ENCODE measurements at places on chromosomes 16 and 17.

DNA sequence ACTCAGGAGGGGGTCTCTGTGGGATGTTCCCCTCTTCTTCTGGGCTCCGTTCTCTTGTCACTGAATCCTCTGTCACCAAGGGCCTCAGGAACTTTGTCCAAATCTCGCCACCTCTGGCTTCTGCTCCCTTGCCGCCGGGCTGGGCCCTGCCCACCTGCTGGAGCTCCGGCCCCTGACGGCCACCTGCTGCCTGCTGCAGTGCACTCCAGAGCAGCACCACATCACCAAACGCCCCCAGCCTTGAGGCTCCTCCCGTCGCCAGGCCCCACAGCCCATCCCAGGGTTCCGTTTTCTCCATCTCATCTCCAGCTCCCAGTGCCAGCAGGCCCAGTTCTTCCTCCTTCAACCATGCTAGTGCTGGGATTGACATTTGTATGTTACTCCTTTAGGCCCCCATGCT lies 43.6 kb downstream of the FOXL1 start:
- no peak for DNase-seq

DNA sequence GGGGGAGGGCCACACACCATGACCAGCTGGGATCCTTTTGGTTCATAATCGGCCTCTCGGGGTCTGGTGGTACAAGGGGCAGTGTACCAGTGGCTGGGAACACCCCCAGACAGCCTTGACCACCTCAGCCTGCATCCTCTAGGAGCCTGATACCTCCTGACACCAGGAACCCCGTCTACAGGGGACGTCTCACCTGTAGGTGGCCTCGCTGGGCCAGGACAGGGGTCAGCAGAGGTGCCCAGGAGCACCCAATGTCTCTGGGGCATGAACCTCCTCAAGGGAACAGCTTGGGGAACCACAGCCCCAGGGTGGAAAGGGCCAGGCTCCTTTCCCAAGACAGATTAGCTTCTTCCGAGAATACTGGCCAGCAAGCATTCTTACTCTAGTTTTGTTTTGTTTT lies 2.5 kb upstream of the METRNL start:
- DNase-seq, result no peak

- no peak for DNase-seq
Observed at GRCh38 chr17:67256075-67256732, 11.2 kb upstream of the HELZ start.

DNA sequence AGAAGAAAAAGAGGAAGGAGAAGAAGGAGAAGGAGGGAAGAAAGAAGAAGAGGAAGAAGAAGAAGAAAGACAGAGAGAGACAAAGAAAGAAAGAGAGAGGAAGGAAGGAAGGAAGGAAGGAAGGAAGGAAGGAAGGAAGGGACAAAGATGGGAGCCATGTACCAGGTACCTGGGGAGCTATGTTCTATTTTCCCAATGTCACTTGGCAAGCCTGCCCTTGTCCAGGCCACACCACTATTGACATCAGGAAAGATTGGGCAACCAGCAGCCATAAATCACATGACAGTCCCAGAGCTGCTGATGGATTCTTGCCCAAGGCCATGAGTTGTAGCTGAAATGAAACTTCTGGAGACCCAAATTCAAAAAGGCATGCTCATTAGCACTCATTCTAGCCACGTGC lies 2.7 kb upstream of the CES1 start:
- DNase-seq, result no peak

DNA sequence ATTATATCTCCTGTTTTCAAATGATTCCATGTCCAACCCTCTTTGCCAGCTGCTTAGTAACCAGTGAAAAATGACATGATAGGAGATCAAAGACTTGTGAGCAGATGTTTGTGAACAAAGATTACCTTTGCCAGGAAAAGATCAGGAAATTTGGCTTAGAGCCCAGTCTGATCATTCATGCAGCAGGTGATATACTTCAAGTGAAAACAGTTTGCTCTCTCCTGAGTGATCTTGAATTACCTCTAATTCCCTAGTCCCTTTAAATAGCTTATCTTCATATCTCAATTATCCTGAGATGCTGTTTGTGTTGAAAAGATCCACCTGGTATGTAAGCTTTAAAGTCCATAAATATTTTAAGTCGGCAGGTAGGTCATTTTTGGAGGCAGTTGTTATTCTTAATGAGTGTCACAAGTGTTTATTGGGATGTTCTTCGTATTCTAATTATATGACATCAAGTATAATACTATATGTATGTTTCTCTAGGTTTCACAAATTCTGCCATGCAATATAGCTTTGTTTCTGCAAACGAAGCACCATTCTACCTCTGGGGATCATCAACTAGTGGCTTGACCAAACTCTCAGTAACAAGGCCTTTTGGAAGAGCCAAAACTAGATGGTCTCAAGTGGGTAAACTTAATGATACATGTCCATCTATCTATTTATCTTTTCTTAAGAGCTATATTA lies 13.2 kb upstream of the VPS35L start:
- DNase-seq, result no peak

DNA sequence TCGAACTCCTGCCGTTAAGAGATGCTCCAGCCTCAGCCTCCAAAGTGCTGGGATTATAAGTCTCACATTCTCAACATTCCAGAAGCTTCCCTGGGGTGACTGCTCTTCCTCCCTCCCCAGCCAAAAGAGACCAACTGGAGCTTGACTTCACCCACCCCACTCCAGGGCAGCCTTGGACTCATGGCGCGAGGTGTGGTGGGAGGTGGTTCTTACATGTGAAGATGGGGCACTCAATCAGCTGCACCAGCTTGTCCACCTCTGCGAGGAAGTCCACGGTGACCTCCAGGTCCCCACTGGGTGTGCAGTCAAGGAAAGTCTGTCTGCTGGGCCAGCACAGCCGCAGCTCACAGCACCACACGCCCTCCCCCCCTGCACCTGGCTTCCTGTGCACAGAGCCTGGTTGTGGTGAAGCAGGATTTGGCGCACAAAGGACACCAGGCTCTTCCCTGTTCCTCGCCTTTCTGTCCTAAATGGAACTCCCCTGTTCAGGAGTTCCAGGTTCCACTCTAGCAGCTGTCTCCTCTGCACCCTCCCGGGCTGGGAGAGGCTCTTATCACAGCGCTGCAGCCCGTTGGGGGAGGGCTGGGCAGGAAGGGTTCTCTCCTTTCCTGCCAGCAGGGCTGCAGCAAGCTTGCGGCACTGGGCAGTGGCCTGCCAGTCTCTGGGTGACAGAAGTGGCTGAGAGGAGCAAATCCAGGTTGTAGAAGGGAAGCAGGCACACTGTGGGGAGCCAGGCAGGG lies 9.6 kb upstream of the MTSS2 start:
- no peak for DNase-seq

DNA sequence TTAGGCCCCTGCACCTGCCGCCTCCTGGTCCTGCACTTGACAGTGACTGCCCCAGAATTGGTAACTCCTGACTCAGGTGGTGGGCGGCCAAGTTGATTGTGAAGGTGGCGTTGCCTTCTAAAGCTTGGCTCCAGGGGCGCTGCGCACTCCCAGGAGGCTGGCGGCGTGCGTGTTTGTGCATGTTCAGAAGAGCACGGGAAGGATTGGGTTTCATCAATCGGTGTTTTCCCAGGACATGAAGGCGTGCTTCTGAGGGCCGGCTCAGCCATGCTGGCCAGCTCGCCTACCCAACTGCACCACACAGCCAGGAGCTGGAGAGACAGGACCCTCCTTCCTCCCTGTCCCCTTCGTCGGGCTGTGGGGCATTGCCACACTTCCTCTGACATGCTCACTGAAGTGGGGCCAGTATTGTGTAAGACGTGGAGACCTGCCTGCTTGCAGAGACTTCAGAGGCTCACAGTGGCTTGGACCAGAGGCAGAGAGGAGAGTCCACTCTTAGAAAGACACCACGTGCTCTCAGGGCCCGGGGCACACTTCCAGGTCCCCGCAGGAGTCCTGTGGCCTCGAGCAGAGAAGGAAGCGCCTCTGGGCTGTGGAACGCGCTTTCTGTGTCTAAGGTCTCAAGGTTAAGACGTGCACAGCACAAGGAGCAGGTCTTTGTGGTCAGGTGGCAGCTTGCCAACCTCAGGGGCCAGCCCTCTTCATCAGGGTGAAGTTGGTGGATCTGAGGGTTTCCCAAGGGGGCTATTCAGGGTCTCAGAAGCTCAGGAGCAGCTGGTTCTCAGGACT lies 2.8 kb downstream of the RAB40C start:
- no peak for DNase-seq

DNA sequence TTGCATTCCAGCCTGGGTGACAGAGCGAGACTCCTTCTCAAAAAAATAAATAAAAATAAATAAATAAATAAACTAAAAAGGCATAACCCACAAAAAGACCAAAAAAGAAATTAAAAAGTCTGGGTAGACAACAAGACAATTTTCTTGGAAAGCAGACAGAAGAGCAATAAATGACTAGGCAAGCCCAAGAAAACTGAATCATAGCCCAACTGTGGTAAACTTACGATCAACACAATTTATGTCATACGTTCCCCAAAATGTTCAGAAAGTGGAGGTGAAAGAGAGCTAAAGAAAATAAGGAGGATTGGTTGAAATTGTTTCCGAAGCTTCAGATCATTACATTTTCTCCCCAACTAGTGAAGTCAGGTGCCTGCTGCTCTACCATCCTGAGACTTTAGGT lies 31.3 kb upstream of the C17orf78 start:
- no peak for DNase-seq

DNA sequence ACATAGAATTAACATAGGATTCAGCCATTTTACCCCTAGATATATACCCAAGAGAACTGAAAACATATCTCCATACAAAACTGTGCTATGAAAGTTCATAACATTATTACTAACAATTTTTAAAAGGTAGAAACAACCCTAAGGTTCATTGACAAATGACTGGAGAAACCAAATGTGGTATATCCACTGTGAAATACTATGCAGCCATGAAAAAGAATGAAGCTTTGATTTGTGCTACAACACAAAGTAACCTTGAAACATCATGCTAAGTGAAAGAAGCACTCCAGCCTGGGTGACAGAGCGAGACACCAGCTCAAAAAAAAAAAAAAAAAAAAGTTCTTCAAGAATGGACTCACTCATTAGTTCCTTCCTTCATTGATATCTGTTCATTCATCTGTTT lies 580 bp downstream of the CD300LD start:
- DNase-seq, result no peak

DNA sequence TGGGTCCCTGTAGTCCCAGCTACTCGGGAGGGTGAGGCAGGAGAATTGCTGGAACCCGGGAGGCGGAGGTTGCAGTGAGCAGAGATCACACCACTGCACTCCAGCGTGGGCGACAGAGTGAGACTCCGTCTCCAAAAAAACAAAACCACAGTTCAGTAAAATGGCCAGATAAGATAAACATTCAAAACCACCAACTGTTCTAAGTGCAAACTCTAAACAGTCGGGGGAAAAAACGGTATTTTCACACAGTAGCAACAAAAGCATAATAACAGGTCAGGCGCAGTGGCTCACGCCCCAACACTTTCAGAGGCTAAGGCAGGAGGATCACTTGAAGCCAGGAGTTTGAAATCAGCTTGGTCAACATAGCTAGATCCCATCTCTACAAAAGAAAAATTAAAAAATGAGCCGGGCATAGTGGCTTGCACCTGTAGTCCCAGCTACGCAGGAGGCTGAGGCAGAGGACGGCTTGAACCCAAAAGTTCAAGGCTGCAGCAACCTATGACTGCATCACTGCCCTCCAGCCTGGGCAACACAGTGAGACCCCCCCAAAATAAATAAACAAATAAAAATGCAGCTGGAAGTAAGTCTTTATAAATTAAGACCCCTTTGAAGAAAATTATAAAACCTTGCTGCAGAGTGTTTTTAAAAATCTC lies 10.8 kb upstream of the HASPIN start:
- DNase-seq, result no peak

GRCh38 chr17:7295230-7296180 lies 1.1 kb upstream of the YBX2 start:
- no peak for DNase-seq

DNA sequence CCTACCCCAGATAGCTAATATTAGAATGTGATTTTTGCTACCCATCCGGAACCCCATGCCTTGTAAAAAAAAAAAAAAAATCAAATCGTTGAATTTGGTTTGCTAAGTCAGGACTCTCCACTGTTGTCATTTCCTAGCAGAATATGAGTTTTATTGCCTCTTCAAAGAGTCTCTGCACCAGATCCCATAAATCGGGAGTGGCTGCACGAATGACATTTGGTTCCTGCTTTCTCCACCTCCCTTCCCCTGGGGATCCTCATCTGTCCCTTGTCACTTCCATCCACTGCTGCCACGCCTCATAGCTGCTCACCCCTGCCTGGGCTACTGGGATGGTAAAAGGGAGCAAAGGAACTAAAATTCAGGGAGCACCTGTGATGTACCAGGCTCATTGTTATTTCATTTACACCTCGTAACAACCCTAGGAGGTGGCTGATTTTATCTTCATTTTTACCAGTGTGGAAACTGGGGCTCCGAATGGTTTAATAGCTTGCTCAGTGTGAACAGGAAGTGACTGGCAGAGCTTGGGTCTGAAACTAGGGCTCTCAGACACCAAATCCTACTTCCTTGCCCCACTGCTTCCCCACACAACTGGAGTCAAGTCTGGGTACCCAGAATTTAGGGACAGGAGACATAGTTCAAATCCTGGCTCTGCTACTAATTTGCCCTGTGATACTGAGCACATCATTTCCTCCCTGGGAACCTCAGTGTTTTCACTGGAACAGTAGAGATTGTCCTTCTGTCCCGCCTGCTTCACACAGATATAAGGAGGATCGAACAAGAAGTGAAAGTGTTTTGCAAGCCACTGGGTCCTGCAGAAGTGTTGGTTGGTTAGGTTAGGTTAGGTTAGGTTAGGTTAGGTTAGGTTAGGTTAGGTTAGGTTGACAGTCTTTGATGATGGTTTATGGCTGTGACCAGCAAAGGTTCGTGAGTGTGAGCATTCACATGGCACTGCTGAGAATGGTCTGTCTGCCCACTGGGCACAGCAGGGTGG lies 585 bp upstream of the KRT36 start:
- DNase-seq, result no peak

DNA sequence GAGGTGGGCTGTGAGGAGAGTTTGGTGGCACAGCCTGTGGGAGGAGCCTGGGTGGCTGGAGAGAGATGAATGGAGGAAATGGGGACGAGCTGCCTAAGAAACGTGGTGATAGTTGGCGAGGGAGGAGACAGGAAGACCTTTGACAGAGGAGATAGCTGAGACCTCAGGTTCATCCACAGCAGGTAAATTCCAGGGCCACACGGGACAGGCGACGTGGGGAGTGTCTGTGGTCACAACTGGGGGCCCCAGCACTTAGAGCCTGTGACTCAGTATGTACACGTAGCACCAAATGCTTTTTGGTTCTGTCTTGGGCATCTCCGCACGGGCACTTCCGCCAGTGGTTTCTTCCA lies 7.7 kb downstream of the MINK1 start:
- no peak for DNase-seq

GRCh38 chr16:15778999-15779614 lies 77.7 kb downstream of the MYH11 start:
- no peak for DNase-seq

DNA sequence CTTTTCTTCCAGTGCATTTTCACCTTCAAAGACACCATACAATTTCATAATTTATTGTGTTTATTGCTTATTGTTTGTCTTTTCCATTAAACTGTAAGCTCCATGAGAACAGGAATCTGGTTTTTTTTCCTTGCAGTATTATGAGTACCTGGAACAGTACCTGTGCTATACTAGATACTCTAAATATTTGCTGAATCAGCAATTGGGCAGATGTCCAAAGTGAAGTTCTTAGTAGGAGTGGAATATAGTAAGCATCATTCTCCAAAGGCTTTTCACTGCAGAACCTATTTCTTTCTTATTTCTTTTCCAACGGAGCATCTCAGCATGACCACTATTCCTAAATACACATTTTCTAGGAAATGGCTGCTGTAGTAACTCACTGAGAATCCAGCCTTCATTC lies 269.0 kb upstream of the CCL2 start:
- no peak for DNase-seq

- no peak for DNase-seq
Observed at GRCh38 chr17:55527540-55528118, 16.4 kb upstream of the SMIM36 start.

- no peak for DNase-seq
Observed at GRCh38 chr16:24721830-24722238, 7.6 kb upstream of the TNRC6A start.
